ENCODE measurements at places on chromosomes 5 and 9.

DNA sequence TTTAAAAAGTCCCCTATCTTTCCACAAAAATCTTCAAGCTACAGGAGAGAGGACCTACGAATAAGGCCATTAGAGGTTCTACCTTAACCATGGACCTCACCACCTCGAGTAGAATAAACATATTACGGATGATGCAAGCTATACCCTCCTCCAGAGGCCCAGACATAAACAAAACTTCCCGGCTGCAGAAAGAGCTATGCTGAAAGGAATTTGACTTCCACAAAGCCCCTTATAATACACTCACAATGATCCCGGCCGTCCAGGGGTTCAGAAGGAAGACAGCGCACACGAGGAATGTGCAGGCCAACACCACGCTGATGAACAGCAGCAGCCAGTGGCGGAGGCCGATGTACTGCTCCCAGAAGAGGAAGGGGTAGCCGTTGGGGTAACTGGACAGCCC lies 59.0 kb downstream of the PTCH1 start:
- peak; percentile 19 for DNase-seq

DNA sequence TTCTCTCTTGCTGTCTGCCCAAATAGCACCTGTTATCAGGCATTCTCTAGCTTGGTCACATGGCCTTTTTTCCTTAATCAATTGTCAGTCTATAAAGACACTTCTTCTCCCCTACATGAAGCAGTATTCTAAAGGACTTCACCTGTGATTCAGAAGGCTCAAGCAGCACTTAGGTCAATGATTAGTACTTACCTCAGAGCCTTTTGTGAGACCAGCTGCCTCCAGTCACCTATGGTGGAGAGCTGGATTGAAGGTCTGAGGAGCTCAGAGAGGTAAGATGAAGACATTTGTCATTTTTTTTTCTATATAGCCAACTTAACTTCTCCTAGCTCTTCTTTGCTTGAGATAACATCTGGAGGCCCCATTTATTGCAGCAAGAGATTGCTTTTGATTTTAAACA lies 278.3 kb upstream of the PCSK5 start:
- DNase-seq: no peak

DNA sequence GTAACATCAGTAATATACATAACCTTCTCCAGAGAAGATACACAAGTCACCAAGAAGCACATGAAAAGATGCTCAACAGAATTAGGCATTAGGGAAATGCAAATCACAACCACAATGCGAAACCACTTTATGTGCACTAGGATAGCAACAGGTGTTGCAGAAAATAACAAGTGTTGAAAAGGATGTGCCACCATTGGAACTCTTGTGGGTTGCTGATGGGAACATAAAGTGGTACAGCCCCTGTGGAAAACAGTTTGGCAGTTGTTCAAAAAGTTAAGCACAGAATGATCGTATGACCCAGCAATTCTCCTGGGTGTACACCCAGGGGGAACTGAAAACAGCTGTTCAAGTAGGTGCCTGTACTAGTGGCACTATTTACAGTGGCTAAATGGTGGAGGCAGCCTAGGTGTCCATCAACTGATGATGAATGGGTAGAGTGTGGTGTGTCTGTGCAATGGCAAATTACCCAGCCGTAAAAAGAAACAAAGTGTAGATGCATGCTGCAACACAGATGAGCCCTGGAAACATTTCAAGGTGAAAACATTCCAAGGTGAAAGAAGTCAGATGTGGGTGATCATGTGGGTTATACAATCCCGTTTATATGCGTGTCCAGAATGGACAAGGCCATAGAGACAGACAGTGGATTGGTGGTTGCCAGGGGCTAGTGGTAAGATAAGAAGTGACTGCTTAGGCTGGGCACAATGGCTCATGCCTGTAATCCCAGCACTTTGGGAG lies 27.2 kb downstream of the CCDC69 start:
- no peak for DNase-seq

- no peak for DNase-seq
Measured at GRCh38 chr5:138533973-138534941, 8.8 kb downstream of the ETF1 start.

- DNase-seq: no peak
Measured at GRCh38 chr5:139188558-139189270, 9.5 kb downstream of the SIL1 start.

GRCh38 chr5:138448481-138449398 lies 9.9 kb downstream of the REEP2 start:
- peak; percentile 69 for DNase-seq

DNA sequence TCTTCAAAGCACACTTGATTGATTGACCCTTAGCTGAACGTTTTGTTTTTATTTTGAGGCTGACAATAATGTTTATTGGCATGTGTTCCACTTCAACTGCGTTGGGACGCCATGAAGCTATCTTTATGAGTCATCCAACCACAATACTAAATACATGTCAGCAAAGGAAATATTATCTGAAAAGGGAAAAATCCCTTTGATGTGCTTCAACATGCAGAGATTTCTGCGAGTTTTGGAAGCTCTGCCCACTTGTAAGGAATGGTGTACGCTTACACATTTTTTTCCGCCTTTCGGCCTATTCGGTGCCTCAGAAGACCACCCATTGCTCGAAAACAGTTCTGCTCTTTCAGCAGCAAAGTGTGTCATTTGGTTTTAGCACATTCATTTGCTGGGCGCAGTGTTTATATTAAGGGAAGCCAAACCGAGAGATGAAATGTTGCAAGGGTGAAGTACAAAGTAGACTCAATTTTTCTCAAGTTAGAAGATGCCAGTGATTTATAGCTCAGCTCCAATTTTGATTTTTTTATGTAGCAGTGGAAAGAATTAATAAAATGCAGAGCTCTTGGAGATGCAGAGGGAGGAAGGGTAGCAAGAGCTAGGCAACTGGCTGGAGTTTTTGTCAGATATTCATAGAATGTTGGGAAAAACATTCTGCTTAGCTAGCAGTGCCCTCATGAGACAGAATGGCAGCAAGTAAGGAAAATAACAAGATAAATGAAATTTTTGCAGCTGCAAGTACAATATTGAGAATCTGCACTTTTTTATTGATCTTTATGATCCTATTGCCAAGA lies 68.9 kb downstream of the PRDM6 start:
- peak; percentile 91 for DNase-seq

GRCh38 chr9:98168941-98169488 lies 23.4 kb downstream of the CORO2A start:
- DNase-seq: peak; percentile 34

DNA sequence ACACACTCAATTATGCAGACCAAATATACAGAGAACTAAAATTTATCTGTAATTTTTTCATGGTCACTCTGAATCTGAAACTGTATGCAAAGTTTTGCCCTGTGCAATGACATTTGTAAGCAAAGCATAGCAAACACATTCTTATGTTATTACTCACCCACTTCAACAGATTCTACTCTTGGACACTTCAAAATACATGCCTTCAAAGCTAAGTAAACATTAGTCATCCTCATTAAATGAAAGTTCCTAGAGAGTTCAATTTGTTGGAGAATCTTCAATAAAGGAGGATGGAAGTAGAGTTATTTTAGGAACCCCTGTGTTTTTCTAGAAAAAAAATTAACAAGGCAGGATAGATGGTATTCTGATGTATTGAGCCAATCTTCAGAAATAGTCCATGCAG lies 639.7 kb upstream of the C9orf72 start:
- peak; percentile 86 for DNase-seq

- DNase-seq: no peak
Measured at GRCh38 chr5:111834926-111835599, 78.1 kb upstream of the NREP start.

DNA sequence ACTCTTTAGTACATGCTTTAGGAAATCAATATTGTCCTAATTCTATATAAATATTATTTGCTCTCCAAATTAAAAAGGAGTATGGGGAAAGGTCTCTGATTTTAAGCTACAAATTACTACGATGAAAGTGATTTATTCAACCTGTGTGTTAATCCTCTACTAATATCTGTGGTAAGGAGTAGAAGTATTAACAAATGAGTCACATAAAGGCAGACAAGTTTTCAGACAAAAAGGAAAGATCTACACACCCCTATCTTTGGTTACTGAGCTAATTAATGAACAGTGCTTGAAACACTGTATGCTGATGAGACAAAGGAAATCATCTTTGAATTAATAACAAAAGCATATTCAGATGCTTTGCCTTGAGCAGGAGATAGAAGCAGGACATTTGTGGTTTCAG lies 15.9 kb downstream of the LOX start:
- peak; percentile 33 for DNase-seq

- peak; percentile 74 for DNase-seq
Measured at GRCh38 chr9:131349881-131350563, 43.9 kb upstream of the PRRC2B start.

- no peak for DNase-seq
Measured at GRCh38 chr5:134098690-134099089, 15.8 kb upstream of the TCF7 start.

DNA sequence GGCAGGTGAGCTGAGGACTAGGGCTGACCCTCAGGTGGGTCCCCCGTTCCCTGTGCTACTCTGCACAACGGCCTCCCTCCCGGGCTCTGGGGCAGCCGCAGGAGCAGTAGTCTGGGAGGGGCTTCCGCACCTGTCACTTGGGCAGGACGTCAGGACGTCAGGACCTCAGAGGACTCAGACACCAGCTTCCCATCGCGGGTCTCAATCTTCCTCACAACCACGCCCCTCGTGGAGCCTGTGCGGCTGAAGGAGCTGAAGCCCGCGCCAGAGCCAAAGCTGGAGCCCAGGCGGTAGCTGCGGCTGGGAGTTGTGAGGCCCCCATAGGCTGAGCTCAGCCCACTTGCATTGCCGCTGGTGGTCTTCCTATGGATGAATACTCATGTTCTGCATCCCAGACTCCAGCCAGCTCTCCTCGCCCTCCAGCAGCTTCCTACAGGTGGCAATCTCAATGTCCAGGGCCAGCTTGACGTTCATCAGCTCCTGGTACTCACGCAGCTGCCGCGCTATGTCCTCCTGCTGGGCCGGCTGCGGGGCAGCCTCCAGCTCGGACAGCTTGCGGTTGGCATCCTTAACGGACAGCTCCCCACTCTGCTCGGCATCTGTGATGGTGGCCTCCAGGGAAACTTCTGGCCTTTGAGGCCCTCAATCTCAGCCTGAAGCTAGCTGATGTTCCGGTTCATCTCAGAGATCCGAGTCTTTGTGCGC lies 381.4 kb upstream of the RGMB start:
- DNase-seq: no peak

GRCh38 chr5:159657298-159657697 lies 259.0 kb upstream of the ADRA1B start:
- DNase-seq: no peak

DNA sequence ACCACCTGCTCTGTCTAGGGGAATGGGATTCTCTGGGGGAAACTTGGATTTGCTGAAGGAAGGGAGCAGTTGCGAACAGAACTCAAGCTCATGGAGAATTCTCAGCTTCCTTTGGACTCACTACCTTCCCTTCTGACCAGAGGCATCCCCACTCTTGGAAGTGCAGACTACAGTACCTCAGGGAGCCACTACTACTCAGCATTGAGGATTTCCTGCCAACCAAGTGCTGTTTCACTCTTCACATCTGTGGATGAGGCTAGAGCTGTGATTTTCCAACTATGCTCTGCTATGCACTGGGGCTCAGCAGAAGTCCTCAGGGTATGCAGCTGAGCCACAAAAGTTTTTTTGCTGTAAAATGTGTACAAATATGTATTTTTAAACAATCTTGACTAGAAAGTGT lies 43.9 kb downstream of the MACROH2A1 start:
- peak; percentile 22 for DNase-seq

- DNase-seq: no peak
Measured at GRCh38 chr5:120093178-120093577, 370.9 kb upstream of the PRR16 start.

GRCh38 chr9:108528231-108528630 lies 327.6 kb downstream of the ACTL7B start:
- DNase-seq: no peak

DNA sequence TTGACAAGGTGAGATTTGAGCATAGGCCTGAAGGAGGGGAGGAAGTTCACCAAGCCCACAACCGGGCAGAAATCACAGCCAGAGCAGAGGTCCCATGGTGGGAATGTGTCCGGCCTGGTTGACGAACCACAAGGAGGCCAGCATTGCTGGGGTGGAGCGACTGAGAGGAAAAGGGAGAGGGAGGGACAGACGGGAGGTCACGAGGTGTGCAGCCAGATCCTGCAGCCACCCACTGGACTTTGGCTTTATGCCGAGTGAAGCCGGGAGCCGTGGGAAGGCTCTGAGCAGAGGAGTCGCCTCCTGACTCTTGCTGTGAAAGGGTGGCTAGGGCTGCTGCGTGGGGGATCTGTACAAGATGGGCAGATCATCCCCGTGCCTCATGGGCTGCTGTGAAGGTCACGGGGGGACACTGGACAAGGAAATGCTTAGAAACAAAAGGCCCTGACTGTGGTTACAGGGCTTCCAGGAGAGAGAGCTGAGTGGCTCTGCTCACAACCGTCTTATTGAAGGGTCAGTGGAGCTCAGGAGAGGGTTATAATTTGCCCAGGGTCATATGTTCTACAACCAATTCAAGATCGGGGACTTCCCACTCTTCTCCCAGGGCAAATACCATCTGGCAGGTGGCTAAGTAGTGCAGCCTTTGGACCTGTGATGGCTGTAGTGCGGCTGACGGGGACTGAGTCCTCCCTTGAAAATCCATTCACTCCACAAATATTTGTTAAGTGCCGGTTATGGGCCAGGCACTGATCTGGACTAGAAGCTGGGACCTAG lies 15.6 kb upstream of the CD74 start:
- DNase-seq: no peak

DNA sequence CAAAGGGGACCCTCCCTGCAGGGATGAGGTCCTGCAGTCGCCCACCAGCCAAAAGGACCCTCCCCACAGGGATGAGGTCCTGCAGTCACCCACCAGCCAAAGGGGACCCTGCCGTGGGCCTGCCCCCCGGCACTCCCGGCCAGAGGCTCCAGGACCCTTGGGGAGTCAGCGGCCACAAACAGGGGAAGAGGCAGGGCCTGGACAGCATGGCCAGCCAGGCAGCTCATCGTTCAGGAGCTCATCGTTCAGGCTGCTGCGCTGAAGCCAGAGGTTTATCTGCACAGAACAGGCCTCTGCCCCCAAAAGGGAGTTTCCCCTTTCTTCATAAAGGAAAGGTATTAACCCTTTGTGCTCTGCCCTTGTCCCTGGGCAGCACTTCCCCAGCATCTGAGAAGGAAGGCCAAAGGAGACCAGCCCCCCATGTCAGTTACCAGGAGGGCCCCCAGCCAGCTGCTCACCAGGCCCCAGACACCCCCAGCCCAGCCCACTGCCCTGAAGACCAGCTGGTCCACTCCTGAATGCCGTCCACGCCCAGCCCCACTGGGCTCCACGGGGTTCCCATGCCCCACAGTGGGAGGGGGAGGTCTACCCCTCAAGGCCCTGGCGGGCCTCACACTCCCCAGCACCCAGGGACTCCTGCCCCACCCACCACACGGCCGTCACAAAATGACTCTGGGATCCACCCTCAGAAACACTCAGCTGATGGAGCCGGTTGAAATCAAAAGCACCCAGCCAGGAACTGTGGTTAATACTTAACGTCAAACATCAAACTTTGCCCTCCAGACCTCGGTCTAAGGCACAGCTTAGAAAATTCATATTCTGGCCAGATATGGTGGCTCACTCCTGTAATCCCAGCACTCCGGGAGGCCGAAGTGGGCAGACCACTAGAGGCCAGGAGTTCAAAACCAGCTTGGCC lies 6.3 kb downstream of the SLC12A7 start:
- DNase-seq: no peak

GRCh38 chr9:120438836-120439546 lies 141.0 kb downstream of the CDK5RAP2 start:
- DNase-seq: peak; percentile 24

Measured in fibroblast of skin of right quadriceps (primary cell).